Ammon's horn (tissue), 1 donor: ENCODE measurements at places on chromosomes 7 and 10.

DNA sequence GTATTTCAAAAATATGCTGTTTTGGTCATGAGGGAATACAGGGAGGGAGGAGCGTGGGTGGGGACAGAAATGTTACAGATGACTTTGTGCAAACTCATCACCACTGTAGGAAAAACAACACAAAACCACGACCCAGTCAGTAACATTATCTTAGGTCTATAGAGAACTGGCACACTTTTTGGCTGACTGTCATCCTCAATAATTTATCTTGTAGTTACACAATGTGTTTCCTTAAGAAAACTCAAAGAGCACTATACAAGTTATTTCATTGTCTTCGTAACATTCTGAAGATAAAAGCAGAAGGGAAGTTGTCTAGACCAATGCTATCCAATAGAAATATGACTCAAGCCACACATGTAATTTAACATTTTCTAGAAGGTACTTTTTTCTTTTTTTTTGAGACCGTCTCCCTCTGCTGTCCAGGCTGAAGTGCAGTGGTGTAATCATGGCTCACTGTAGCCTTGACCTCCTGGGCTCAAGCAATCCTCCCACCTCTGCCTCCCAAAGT is 16.9 kb upstream of the CDK14 start:
- DNase-seq: no peak

- DNase-seq: no peak
These were observed 11.9 kb downstream of the TSPAN14 start for GRCh38 chr10:80465839-80466590.

- no peak for DNase-seq
These were observed 15.0 kb upstream of the ZNF862 start for GRCh38 chr7:149823191-149823630.

DNA sequence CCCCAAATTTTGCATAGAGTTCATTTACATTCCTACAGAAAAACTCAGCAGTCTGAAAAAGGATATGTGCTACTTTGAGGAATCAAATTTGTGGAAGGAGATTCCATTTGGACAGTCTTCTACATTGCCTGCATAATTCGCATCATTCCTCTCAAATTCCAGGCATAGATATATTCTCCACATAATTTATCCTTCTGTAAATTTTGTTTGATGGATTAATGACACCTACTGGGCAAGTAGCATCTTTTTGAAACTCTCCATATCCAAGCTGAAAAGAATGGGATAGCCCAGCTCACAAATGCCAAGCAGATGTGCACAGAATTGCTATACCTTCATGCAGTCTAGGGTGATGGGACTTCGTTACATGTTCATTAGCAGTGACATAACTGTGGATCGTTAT is 515.3 kb downstream of the AUTS2 start:
- no peak for DNase-seq

DNA sequence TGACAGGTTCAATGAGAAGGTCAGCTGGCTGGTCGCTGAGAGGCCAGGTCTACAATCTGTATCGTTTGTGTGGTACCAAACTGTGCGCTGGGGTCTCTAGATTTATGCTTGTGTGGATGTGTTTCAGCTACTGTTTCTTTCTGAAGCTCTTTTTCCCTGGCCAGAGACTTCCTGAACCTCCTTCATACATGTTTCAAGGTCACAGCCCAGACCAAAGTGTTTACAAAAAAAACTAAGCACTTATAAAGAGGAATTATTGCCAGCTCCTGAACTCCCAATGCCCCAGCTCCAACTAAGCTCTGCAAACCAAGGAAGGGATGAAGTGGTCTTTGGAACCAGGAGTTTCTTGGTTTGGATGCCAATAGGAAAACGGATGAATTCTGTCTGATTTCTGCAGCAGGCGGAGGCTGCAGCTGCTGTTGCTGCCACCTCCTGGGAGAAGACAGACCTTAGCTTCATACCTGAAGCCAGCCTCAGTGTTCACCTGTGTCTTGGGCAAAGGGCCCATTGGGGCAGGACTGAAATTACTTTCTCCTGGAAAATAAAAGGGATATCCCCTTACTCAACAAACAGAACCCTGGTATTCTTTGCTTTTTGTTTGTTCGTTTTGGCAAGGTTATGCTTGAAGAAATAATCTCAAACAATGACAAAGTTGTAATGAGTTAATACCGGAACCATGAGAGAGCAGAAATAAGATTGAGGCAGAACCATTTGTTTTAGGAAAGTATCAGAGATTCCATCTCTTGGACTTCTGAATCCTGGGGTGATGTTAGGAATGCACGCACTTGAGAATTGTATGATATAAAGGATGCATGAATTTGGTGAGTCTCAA is 24.6 kb upstream of the MKLN1 start:
- peak; percentile 46 for DNase-seq

DNA sequence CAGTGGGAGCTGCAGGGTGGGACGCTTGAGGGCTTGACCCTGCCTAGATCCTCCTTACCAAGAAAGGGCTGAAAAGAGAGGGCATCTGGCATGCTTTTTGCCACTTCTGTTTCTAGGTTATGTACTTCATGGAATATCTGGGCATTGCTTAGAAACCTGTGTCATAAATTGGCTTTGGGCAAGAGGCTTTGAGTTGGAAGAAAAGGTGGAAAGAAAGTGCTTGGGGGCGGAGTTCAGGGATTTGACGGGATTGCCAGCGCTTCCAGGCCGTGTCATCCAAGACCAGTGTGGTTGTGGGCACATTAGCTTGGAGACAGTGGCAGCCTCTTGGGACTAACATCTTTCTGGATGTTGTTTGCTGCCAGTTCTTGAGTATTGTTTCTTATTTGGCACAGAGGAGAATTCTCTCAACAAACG is 825 bp downstream of the ZNF862 start:
- DNase-seq: no peak

DNA sequence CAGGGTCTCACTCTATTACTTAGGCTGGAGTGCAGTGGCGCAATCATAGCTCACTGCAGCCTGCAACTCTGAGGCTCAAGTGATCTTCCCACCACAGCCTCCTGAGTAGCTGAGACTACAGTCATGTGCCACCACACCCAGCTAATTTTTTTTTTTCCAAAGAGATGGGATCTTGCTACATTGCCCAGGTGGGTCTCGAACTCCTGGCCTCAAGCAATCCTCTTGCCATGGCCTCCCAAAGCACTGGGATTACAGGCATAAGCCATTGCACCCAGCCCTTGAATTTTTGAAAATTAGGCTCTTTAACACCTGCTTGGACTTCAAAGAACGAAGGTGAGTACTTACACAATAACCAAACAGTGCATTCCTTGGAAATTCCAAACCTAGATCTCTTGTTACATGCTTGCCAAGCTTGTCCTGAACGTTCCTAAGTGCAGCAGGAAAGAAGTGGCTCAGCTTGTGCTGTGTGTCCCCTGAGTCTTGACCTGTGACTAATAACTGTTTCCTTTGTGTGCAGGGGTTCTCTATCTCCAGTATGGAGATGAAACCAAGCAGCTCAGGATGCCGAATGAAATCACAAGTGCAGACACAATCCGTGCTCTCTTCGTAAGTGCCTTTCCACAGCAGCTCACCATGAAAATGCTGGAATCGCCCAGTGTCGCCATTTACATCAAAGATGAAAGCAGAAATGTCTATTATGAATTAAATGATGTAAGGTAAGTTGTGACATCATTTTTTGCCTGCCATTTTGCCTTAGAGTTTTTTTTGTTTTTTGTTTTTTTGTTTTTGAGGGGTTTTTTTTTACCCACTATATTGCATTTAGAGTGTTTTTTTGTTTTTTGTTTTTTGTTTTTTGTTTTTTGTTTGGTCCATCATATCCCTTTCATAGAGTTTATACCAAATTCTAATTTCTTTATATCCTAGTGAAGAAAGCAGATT is 223.8 kb downstream of the KIAA1217 start:
- no peak for DNase-seq

DNA sequence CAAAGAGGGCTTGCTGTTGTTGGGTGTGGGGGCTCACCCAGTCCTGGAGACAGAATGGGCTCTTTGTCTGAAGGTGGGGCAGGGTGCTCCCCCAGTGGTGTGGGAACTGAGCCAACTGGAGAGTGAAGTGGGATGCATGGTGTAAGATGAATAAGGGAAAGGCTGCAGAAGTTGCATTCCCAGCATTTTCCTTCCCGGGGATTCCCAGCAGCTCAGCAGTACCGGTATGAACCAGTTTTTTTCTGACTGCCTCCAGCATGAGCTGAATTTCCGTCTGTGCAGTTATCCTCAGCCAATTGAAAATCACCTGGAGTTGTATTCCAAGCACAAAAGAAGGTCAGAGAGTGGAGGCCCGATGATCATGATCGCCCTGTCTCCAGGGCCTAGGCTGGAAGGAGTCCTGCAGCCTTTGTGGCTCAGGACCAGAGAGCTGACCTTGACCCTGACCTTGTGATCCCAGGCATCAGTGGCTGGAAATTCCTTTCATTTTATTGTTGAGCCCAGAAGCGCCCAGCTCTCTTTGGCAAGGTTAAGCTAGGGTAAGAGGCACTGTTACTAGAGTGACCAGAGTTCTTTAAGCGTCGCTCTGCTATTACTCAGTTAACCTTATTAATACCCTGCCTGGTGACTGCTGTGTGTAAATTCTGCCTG is 33.4 kb downstream of the OGDH start:
- DNase-seq: peak; percentile 41

GRCh38 chr10:32577448-32577847 is 131.5 kb downstream of the CCDC7 start:
- DNase-seq: no peak

GRCh38 chr7:105748701-105749100 is 127.7 kb downstream of the ATXN7L1 start:
- DNase-seq: no peak

DNA sequence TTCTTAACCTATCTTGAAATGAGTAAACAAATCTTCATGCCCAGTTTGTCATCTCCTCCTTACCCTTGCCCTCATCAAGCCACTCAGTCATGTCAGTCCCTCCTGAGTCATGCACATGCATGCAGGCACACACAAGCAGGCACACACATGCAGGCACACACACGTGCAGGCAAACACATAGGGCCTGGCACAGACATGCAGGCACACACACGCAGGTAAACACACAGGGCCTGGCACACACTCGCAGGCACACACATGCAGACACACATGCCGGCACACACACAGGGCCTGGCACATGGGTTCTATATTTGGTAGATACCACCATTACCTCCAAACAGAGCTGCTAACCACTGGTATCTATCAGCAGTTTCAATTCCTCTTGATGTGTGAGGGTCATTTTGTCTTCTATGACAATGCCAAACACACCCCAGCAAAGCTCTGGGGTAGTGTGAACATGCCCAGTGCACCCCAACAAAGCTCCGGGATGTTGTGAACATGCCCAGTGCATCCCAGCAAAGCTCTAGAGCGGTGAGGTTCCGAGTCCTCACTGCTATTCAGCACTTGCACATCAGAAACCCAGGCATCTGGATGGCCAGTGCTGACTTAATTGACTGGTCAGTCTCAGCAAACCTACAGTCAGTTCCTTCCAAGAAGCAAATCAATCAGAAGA is 563.8 kb downstream of the PTPRN2 start:
- DNase-seq: no peak

GRCh38 chr7:82156168-82156567 is 287.4 kb downstream of the CACNA2D1 start:
- no peak for DNase-seq

DNA sequence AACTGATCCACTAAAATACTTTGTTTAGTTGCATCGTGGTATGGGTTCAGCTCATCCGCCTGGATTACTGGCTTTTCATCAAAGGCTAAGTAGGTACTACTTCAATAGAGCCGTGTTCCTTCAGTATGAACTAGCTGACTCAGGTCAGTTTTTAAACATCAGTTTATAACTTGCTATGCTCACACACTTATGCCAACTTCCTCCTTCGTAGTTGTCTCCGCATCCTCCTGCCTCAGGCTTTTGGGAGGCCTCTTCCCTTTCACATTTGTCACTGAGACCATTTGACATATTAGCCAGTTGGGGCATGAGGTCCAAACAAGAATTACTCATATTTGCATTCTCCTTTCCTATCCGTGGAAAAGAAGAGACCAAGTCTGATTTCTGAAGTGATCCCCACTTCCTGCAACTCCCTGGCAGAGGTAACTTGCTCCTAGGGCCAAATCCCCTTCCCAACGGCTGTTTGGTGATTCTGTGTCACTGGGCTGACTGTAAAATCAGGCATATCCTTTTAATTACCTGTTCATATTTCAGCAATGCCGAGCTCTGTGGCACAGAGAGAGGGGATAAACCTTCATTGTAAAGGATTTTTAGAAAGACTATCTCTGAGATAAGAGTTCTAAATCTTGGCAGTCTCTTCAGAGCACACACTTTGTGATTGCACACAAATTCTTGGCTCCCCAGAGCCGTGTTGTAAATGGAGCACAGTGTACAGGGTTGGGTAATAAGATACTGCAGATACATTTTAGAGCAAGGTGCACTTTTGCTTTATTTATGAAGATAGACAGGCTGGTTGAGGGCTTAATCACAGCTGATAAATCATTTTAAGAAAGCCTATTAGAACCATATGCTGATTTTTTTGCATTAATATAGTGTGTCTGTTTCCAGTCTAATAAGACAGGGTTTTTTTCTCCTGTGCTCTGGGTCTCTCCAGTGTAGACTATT is 108.0 kb downstream of the CREB5 start:
- no peak for DNase-seq

GRCh38 chr10:35641676-35642034 is 441 bp downstream of the FZD8 start:
- no peak for DNase-seq
